ENCODE measurements at places on chromosomes 13 and 19.

- DNase-seq: no peak
These were observed 1.4 kb downstream of the EVI5L start for GRCh38 chr19:7831452-7831851.

DNA sequence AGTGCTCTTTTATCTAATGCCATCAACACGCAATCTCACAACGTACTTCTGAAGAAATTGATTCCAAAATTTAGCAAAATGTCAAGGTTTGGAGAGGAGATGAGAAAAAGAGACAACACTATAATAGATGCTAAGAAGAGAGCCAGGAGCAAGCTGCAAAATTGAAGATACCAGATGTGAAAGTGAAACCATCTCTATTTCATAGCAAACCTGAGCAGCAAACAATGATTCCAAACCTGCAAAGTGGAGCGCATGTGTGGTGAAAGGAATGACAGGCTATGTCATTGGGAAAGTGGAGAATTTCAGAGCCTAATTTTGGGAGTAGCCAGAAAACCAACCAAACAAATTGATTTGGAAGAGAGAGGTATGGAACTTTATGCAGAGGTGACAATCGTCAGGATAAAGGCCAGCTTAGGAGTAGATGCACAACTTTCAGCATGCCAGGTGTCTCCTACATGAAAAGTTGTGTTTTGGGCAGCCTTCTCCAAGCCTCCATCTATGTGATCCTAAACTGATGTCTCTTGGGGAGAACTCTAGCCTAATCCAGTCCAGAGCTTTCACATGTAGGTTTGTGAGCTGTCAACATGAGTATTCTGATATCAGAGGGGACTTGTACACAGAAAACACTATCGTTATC is 158.4 kb upstream of the FNDC3A start:
- DNase-seq: no peak

DNA sequence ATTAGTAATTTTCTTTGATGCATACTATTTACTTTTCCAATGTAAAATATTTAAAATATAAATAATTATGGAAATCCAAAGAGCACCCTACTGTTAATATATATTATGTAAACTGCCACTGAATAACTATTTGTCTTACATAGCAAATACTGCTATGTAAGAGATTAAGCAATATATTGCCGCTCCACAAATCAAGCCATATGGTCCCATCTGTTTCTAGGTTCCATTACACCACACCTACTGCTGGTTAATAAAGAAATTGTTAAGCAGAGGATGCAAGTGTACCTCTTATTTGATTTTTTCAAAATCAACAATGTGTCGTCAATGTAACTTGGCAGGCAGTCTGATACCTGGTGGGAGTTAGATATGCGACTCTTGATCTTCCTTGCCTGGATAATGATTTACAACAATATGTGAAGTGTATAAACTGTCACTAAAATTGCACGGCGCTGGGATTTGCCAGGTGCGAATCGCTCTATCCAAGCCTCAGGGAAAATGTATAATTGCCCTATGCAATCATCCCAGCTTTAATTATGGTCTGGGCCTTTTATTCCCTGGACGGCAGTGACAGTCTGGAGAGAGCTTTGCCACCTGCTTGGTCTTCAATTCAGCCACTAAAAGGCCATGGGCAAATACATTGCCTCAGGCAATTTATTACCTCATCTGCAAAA is 16.0 kb downstream of the SMAD9 start:
- DNase-seq: no peak

DNA sequence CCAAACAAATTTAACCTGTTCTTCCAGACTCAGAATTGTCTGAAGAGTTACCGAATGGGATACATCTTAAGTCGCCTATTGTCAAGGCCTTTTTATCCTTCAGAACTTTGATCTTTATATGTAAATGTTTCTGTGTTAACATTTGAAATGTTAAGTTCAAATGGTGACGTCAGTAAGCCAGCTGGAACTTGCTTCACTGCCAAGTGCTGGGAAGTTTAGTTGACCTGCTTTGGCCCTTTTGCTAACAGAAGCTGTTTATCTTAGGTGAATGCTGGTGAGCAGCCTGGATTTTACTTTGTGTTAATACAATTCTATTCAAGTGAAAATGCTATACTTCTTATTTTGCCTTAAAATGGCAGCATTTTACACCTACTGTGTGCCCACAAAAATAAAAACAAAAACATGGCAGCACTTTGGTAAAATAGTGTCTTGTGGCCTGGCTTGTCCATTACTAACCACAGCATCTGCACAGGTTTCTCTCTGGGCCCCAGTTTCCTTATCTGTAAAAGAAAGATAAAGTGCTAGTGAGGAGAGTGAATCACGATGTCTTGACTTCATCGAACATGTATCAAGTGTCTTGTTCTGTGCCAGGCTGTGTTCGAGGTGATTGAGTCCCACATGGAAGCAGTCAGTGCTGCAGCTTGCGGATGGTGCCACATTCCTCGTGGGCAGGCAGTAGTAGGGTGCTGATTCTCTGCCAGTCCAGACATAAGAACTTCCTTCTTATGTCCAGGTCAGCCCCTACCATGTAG is 2.2 kb downstream of the NAXD start:
- no peak for DNase-seq

Measured in BJ (cell line).